NCI-H2081 treated with DMSO at 0.1 percent for 48 hours (cell line): ENCODE measurements at places on chromosomes 11 and 22.

GRCh38 chr11:67468456-67468758 is 644 bp downstream of the TMEM134 start:
- no peak for DNase-seq

DNA sequence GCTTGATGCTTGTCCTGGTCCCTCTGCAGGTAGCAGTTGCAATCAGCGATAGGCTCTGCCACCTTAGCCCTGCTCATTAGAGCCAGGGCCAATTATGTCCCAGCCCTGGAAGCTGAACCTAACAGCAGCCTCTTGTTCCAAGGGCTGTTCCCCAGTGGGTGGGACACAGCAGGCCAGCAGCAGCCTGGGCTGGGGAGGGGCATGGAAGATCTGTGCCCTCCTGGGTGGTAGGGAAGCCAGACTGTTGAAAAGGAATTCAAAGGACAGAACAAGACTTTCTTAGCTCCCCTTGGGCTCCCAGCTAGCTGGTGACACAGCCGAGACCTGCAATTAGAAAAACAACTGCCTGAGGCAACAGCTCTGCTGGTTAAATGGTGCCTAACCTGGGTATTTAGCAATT is 17.4 kb downstream of the DRD2 start:
- DNase-seq = peak; percentile 77

DNA sequence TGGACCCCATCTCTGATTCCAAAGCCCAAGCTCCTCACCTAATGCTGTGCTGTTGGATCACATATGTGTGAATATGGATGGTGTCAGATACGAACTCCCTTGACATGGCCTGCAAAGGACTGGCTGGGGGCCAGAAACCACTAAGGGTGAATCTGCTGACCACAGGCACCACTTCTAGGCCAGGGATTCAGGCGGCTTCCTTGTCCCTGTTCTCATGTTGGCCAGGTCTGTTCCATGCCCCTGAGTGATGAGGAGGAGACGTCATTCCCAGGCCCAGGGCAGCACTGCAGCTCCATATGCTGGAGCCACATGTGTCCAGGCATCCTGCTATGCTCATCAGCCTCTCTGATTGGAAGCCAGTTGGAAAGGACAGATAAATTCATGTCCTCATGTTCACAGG is 130.0 kb upstream of the BDNF start:
- no peak for DNase-seq

- DNase-seq = no peak
Observed at GRCh38 chr11:11521306-11522002, 100.4 kb downstream of the GALNT18 start.

GRCh38 chr11:62012832-62013461 is 45.5 kb upstream of the FTH1 start:
- no peak for DNase-seq

DNA sequence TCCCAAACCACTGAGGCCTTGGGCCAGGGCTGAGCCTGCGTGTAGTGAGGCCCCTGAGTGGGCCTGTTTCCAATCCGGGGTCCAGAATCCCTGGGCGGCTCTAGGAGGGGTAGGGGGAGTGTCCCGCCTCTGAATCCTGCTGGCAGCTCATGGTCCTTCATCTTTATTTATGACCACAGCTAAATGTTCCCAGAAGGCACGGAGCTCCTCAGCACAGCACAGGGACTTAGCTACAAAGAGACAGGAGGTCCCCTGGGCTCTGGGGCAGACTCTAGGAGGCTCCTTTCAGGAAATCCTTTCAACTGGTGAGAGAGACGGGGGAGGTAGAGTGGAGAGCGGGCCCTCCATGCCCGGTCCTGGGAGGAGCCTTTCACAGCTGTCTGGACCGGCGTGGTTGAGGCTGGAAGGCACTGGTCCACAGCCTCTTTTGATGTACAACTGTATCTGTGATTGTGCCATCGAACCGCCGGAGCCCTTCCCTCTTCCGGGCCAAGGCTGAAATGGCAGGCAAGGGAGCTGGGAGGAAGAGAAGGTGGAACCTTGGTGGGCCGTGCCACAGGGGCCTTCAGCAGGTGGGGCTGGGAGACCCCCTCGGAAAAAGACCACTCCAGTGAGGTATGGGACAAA is 46.8 kb downstream of the SCUBE1 start:
- no peak for DNase-seq

- no peak for DNase-seq
Observed at GRCh38 chr11:120146413-120147093, 8.6 kb upstream of the TRIM29 start.

DNA sequence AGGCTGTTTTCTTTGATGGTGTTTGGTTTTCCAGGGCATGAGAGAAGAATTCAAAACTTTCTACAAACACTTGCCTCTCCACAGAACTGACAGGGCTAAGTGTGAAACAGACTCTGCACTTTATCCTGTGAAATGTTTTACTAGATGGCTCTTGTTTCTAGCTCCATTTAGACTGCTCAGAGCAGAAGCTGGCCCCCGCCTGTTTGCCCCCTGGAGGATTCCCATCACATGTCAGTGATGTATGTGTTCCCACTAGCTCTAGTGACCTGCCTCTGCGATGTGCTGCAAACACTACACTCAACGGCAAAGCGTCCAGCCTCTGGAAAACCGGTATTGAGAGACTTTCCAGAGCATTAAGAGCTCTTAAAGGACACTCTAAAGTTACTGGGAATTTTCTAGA is 41.4 kb upstream of the PCF11 start:
- no peak for DNase-seq

DNA sequence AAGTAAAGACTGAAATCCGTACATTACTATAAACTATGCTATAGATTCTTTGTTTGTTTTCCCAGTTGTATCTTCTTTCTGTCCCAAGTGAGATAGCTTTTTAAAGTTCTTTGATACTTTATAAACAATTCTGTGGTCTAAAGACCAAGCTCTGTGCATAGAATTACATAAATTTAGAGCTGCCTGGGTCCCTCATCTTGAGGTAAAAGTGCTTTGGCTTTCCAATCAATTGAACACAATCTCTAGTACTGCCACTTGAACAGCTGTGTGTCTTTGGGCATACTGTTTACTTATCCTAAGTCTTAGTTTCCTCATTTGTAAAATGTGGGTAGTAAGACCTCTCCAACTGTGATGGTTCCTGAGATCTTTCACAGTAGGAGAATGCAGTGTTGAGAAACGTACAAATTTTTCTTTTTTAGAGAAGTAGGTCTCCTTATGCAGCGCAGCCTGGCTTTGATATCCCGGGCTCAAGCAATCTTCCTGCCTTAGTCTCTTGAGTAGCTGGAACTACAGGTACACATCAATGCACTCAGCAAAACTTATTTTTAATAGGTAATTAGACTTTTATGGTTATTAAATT is 2.5 kb upstream of the EED start:
- DNase-seq = no peak

GRCh38 chr11:117071344-117071787 is 26.9 kb downstream of the SIK3 start:
- no peak for DNase-seq

DNA sequence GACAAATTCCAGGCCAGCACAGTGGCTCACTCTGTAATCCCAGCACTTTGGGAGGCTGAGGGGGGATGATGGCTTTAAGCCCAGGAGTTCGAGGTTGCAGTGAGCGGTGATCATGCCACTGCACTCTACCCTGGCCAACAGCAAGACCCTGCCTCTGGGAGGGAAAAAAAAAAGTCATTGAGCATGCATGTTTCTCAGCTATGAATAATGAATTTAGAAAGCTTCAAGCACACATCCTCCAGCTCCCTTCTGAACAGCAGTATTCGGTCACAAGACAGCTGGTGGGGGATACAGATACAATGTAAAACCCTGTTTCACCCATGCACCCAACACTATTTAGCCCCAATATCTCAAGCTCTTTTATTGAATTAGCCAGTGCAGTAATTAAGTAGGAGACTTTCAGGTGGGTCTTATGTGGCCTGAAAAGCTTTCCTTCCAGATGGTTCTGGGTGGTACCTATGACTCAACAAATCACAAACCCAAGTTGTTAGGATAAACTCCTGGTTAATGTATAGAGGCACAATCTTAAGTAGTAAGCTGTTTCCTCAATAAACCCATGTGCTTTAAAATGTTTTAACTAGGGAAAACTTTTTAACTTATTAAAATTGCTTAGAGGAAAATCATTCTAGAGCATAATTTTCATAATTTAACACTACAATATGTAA is 13.4 kb downstream of the PRDM10 start:
- no peak for DNase-seq

DNA sequence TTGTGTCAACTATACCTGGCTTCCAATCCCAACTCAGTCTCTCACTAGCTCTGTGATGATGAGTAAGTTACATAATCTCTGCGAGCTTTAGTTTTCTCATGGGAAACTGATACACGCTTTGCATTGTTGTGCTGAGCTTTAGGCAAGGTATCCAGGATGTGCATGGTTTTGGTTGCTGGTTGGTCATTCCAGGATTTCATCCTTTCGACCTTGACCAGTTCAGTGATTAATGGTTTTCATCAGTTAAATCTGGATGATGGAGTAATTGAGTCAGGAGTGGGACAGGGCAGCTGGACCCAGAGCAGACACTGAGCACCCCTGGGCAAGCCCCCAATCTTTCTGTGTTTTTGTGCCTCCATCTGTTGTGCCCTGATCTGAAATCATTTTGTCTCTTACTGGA is 417.3 kb upstream of the CADM1 start:
- DNase-seq = no peak

DNA sequence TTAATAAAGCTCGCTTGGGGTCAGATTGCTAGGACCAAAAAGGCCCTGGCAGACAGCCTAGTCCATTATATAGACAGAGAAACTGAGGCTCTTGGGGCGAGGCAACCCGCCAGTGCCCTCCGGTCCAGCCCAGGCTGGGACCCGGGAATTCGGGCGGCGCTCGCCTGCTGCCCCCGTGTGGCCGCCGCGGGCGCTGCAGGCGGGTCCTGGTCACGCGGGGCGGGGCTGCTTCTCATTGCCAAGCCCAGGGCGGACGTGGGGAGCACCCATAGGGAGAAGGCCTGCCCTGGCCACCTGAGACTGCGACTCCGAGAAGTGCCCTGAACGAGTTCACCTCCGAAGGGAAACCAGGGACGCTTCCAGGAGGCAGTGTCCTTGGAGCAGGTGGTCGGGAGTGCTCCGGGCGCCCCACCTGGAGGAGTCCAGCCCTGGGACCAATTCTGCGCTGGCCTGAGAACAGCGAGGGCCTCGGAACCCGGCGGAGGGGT is 36.0 kb upstream of the CSNK1E start:
- no peak for DNase-seq

GRCh38 chr22:27613099-27614005 is 188.2 kb downstream of the MN1 start:
- DNase-seq = no peak

- DNase-seq = no peak
Observed at GRCh38 chr11:87215236-87215635, 177.5 kb downstream of the TMEM135 start.

- no peak for DNase-seq
Observed at GRCh38 chr22:31947296-31947695, 3.0 kb downstream of the YWHAH start.

GRCh38 chr11:126766440-126766839 is 234.1 kb downstream of the KIRREL3 start:
- DNase-seq = no peak

- no peak for DNase-seq
Observed at GRCh38 chr11:66543263-66544107, 2.4 kb downstream of the ZDHHC24 start.

DNA sequence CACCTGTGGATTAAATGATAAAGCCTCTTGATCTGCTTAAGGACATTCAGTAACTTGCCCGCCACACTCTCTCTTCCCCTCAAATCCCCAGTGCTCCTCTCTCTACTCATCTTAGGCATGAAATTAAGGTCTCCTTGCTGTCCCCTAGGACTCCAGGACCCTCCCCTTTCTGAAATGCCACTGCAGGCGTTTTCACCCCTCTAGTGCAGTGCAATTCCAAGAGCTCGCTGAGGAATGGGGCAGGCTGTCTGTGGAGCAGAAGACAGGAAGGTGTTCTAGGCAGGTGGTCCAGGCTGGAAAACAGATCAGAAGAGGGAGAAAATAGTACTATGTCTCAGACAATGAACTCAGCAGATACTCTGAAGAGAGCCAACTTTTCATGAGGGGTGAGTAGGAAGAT is 55.8 kb upstream of the ARHGAP42 start:
- no peak for DNase-seq

- no peak for DNase-seq
Observed at GRCh38 chr22:18095101-18095805, 15.4 kb upstream of the TUBA8 start.

GRCh38 chr11:35526370-35526792 is 965 bp upstream of the PAMR1 start:
- no peak for DNase-seq

DNA sequence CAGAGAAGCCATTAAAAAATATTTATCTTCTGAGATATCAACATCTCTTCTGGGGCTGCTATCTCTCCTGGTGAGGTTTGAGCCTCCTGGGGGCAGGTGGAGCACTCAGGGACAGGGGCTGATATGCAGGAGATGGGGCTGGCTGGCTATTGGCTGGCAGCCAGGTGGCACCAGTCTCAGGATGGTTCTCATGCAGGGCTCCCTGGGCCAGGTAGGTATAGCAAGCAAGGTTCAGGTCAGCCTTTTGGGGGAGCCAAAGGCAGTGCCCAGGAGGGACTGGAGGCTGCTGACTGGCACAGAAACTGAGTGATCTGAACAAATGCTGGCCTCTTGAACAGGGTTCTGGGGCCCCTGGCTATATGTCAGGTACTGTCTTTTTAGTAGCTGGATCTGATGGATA is 29.7 kb upstream of the EMSY start:
- no peak for DNase-seq

DNA sequence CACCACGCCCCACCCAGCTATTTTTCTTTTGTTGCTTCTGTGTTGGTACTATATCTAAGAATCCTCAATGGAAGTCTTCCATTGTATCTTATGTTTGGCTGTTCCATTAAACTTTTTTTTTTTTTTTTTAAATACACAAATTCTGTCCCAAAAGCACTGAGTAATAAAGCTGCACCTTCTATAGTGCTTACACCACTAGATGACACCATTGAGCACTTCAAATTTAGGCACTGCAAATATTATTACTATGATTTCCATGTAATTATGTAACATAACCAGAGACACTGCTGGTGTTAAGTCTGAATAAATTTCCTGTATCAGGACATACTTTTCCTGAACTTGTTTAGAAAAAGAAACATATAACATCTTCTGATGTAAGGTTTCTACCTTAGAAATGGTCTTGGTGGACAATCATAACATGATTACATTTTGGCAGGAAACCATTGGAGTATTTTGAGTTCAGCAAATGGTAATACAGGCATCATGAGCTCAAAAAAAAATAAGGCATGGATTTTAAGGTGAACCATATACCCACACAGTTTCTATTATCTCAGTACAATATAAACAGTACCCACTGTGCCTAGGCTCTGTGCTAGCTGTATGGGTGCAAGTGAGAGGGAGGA is 110.5 kb downstream of the ATG16L2 start:
- DNase-seq = no peak

DNA sequence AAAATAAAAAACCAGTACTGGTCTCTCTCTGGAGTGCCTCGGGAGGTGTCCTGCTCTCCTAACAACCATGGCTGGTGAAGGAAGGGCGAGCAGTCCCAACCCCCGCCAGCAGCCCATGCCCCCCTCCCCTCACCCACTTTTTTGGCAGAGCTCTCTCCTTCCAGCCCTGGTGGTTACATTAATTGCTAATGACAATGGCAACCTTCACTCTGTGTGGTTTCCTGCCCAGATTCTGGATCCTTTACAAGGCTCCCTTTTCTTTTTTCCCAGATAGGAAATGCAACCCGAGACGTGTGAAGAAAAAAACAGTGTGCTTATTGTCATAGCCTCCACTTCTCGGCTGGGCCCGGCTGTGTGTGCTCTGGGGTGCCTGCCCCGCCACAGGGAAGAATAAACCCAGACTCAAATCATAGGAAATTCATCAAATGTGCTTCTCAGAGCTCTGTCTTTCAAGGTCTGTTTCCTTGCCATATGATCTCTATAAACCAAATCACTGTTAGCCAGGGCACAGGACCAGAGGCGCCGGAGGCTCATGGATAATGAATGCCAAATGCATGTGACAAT is 513.0 kb downstream of the SOX6 start:
- DNase-seq = no peak
